ENCODE measurements at places on chromosomes 3 and 15.

- DNase-seq = no peak
Observed at GRCh38 chr3:160450846-160451245, 1.3 kb upstream of the TRIM59 start.

DNA sequence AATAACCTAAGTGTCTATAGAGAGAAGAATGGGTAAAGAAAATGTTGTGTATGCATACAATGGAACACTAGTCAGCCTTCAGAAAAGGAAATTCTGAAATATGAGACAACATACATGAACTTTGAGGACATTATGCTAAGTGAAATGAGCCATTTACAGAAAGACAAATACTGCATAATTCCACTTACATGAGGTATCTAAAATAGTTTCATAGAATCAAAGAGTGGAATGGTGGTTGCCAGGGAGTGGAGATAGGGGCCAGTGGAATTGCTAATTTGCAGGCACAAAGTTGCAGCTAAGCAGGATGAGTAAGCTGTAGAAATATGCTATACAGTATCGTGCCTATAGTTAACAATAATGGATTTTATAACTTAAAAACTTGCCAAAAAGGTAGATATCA is 779.6 kb upstream of the ARPP21 start:
- no peak for DNase-seq

DNA sequence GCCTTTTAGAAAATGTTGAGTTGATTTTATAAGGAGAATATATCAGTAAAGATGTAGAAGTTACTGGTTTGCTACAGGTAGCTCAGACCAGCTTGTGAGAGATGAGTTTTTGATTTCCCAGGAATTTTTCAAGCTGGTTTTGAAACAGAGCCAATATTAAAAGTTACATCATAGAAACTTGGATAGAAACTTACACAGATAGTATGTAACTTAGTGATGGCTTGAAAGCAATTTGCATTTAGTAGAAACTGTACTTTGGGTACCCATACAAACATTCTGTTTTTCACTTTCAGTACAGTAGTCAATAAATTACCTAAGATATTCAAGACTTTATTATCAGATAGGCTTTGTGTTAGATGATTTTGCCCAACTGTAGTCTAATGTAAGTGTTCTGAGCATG is 93.4 kb downstream of the RBMS3 start:
- no peak for DNase-seq

DNA sequence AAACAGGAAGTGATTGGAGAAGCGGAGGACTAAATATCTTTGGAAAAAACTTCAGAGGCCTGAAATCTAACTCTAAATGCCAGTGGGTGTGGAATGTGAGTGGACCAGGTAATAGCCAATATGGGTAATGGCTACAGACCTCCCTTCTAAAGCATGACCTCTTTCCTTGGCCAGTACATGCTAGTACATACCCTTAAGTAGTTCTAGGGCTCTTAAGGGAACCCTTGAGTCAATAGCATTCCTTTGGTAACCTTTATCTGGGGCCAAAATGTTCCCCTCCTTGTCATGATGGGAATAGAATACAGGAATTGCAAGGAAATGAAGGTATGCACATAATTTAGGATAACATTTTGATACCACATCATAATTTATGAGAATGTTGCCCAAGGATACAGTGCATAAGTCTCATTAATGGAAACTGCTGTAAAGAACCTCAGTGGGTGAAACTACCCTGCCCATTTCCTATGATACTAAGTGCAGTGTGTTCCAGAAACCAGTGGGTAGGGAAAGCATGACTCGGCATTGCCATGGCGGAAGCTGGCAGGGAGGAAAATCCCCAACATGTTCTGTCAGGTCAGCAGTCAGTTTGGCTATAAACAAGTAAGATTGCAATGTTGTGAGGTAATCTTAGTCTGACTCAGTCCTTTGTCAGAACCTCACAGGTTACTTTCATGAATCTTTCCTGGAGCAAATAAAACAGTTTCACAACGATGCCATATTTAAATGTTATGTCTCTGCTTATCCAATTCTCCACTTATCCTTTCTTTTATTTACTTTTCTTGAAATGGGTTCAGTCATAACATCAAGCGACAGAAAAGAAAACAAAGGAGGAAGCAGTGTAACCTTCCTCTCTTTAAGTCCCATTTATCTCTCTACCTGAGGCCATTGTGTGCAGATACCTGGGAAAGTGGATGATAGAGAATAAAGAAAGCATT is 23.5 kb upstream of the RAP2B start:
- no peak for DNase-seq

DNA sequence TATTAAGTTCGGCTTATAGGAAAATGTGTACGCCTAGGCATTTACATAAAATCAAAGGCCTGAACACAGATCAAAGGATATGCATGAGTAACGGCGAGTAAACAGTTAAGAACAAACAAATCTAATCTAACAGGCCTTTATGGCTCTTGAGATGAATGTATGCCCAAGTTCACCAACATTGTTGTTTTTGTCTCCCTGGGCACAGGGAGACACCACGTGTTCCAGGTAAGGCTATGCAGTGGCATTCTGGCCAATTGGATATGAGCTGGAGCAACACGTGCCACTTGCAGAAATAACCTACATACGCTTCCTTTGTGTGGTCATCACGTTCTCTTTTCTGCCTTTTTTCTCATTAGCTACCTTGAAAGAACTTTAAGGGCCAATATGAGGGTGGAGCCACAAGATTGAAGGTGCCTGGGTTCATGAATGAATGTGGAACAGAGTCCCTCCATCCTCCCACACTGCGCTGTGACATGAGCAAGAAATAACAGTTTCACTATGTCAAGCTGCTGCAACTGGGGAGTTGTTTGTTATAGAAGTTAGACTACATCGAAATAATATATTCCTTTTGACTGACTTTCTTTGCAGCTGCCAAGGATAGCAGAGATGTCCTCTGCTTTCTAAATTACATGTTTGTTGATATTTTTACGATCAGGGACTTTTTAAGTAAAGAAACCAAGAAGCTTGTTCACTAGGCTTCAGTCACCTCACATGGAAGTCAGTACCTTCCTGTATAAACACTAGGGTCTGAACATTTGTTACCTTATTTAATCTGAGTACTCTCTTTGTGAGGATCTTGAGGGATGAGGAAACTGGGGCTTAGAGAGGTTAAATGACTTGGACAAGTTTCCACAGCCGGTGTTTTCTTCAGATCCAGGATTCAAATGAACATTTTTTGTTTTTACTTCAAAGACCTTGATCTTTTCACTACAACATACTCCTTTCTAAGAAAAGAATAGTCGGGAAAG is 427.5 kb upstream of the TBL1XR1 start:
- no peak for DNase-seq

DNA sequence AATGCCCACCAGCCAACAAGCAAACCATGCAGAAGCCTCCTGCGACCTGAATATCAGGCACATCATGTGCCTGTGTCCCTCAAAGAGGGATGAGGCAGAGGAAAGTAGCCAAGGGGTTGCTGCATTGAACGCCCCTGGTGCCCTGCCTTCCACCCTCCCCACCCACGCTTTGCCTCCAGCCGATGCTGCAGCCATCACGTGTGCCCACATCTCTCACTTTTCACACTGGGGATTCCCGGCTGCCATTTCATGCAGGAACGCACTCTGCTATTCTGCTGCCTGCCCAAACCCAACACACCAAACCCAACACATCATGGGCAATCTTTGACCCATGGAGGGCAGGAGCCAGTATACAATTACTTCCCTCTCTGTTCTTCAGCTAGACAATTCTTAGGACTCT is 462.2 kb upstream of the PROK2 start:
- DNase-seq = no peak

DNA sequence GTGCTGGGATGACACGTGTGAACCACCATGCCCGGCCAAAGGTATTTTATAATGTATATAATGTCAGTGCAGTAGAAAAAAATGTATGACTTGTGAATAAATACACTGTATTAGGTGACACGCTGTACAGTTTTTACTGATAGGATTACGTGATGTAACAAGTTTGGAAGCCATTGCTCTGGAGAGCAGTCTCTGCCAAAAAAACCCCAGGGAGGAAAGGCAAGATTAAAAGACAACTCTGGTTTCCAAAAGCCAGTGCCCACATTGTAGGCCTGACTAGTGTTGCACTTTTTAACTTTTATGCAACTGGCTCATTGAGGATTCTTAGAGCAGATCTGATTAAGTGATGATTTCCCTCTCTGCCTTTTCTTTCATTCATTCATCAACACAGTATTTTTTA is 62.0 kb upstream of the SLC2A2 start:
- no peak for DNase-seq

DNA sequence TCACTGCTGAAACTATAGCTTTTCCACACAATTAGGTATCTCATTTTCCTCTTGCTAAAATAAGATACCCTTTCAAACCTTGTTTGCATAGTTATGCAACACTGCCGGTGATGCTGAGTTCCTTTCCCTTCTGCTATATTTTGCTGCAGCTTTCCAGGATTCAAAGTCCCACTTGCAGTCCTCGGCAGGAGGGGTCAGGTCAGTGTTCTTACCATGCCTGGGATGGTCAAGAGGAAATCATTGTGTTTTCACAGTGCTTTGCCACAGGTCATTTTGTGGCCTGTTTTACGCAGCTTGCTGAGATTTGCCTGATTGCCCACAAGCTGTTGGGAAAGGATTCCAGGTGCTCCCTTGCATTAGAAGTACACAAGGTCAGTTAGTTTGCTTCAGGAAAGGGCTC is 156.9 kb downstream of the B3GALNT1 start:
- no peak for DNase-seq

- DNase-seq = no peak
Observed at GRCh38 chr15:25742776-25743547, 120.2 kb downstream of the ATP10A start.

- no peak for DNase-seq
Observed at GRCh38 chr3:8619548-8619947, 25.1 kb downstream of the SSUH2 start.

DNA sequence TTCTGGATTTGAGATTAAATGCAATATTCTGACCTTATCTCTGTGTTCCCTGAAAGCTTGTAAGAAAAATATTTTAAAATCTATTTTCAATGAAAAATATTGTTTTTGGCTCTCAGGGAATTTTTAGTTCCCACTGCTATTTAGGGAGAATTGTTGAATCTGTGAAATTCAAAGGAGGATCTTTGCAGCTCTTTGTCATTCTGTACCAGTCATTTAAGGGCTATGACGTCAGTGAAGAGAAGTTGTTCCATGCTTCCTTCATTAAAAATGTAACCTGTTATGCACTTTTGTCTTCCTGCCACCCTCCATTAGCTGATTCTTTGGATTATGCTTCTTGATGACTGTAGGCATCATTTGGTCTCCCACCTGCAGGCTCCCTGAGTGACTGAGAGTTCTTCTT is 427.8 kb upstream of the C2CD4B start:
- DNase-seq = no peak

DNA sequence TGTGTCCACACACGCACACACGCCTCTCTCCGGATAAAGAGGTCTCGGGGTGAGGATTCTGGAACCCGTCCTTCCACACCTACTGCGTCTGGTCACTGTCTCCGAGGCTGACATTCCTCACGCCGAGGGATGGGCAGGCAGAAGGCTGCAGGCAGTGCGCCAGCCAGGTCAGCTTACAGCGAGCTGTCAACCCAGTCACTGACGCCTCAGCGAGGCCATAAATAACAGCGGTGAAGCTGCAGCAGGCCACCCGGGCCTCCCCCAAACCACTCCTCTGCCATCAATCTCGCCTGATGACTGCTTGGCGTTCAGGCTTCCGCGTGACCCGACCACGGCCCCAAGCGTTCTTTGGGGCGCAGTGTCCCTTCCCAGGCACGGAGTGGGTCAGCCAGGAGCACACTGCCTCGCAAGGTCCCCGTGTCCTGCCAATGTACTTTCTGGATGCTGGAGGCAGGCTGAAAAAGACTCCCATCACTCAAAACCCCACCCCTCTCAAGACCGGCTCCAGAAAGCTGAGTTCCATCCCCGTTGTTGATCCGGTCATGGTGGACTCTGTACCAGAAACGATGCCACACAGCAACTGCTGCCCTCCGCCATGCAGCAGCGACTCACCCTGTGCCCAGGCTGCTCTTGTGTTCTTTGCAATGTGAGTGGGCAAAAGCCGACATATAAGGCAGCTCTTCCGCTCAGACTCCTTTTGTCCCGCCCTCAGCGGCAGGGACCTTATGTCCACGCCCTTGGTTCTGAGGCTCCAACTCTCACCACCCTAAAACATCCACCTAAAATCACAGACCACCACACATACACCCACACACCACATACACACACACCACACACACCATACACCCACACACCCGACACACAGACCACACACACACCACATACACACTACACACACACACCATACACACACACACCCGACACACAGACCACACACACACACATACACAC is 27.1 kb downstream of the CPN2 start:
- no peak for DNase-seq

GRCh38 chr3:119352863-119353527 is 58.8 kb downstream of the ARHGAP31 start:
- DNase-seq = no peak

GRCh38 chr15:59828263-59828662 is 139.1 kb upstream of the BNIP2 start:
- DNase-seq = no peak

DNA sequence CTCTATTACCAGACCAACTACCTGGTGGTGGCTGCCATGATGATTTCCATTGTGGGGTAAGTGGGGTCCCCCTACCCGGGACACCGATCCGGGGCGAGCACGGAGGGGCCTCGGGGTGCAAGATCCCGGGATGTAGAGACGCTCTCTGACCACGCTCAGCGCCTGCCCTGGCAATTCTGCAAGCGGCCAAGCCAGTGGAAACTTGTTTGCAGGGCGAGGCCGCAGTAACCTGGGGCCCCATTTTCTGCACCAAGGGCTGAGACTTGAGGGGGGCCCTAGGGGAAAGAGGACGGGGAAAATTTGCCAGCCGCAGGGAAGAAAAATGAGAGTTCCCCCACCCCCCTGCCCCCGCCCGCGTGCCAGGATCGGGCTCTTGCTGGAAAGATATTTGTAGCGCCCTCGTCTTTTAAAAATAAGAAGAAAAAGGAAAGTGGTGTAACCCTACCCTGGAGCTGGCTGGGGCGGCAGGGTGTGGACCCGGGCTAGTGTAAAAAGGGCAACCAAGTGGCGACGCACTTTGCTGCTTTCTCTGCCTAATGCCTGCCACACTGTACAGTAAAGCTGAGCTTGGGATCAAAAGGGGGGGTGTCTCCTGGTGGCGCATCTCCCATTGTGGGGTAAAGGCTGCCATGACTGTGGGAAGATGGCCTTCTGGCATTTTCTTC is 563 bp downstream of the ARL6IP5 start:
- no peak for DNase-seq

DNA sequence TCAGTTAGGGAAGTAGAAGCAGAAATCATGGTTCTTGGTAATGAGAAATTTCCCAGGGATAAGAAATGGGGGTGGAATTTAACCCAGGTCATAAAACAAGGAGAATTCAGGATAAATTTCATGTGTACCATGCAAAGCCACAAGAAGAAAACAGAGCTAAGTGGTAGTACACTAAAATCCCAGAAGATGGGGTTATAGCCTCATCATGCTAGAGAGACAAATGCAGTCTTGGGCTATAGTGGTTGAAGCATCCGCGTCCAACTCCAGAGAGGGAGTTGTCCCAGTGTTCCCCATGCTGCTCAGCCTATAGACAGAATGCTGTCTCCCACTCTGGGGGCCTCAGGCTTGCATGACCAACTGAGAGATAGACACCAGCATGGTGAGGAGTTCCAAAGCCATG is 36.2 kb upstream of the CLRN1 start:
- no peak for DNase-seq

Measured in NCI-H2081 treated with DMSO at 0.1 percent for 48 hours (cell line).